Smooth muscle cell of the pulmonary artery (primary cell): ENCODE measurements at places on chromosomes 6 and 20. TPM values are rescaled to one million over a fixed set of nuclear protein-coding genes. Genes with fewer than 3 reads are reported as not detected.

ASIP gene
- not detected in 2 replicates for total RNA-seq

RHAG gene
- total RNA-seq = not detected in 2 replicates

CPXM1 gene
- total RNA-seq = 0.33 TPM in 1 of 2 replicates, not detected in the other

WFDC2 gene
- not detected in 2 replicates for total RNA-seq

SLC17A3 gene
- not detected in 2 replicates for total RNA-seq

DPPA5 gene
- not detected in 2 replicates for total RNA-seq

DEFB124 gene
- not detected in 2 replicates for total RNA-seq

JPH2 gene
- total RNA-seq = 2.2 and 5.6 TPM in 2 replicates

GABRR2 gene
- 0.33 TPM in 2 replicates for total RNA-seq

ZNF341 gene
- total RNA-seq = 1.6 and 2.0 TPM in 2 replicates

MOG gene
- total RNA-seq = not detected in 2 replicates

OR12D3 gene
- total RNA-seq = not detected in 2 replicates

IL17F gene
- total RNA-seq = not detected in 2 replicates

RAB44 gene
- total RNA-seq = 0.03 TPM in 1 of 2 replicates, not detected in the other

STMND1 gene
- not detected in 2 replicates for total RNA-seq

CLVS2 gene
- total RNA-seq = not detected in 2 replicates

LZTS3 gene
- 7.5 and 12.6 TPM in 2 replicates for total RNA-seq

PACSIN1 gene
- 0.07 TPM in 1 of 2 replicates, not detected in the other for total RNA-seq

ZNF334 gene
- total RNA-seq = 0.83 and 3.9 TPM in 2 replicates

C2 gene
- total RNA-seq = 1.7 and 4.7 TPM in 2 replicates

MAD2L1BP gene
- 12.5 and 13.9 TPM in 2 replicates for total RNA-seq

RSPO3 gene
- 1.7 and 8.0 TPM in 2 replicates for total RNA-seq
